Posterior cingulate gyrus (tissue), 11 donors: ENCODE measurements at places on chromosomes 11 and 22.

DNA sequence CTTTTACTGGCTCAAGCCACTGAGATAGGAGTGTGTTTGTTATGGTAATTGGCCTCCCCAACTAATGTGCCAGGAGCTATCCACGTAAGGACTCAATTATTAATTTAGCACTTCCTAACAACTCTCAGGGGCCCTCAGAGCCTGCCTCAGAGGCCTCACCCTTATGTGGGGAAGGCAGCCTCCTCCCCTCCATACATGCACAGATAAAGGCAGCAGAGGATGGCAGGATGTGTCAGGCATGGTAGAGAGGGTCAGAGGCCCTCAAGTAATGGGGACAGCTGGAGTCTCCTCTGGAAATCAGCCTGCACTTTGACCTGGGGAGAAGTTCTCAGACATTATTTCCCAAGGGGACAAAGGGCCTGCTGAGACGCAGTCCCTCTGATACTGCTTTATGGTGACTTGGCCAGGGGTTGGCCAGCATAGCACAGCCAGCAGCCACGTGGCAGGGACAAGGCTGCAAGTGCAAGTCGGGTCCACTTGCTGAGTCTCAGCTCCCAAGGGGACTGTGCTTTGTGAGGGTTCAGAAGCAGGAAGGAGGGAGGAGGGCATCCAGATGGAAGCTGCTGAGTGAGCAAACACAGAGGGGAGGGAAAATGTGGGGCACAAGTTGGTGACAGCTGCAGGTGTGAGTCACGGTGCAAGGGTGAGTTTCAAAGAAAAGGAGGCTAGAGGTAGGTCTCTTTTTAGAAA, 17.0 kb downstream of the MOGAT2 start:
- DNase-seq, result no peak

GRCh38 chr11:129117595-129118350, 74.4 kb downstream of the ARHGAP32 start:
- peak; percentile 86 for DNase-seq

DNA sequence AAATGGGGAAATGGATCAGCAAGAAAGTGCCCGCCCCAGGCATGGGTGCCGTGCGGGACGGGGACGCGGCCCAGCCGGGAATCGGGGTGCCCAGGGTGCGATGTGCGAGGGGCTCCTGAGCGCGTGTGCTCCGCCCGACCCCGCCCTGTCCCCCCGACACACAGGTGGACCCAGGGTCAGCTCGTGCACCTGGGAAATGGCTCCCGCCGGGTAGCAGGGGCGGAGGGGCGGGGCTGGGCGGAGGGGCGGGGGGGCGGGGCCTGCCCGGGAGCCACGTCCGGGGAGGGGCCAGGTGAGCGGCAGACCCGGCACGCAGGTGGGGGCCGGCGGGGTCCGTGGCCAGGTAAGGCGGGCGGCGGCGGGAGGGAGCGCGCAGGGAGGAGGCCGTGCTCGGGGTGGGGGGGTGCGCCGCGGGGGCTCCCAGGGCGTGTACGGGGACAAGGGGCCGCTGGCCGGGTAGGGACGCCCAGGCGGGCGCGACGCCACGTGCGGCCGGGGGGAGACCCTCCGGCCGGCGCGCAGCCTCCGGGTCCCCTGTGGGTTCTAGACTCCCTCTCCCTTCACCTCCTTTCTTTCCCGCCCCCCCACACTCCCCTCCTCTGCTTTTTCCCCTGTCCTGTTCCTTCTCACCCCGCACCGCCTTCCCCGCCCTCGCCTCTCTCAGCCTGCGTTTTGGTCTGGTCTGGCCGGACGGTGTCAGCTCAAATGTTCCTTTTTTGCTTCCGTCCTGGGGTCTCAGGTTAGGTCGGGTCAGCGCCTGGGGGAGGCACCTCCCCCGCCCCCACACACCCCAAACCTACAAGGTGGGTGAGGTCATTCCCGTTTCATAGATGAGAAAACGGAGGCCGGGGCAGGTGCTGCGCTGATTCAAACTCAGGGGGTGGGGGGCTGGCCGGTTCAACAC, at the start of gene ARHGAP8:
TSS of gene ARHGAP8 (plus strand) at position 291 of the 904 bp plus-strand sequence. CDS start 33,953 bp downstream, outside the sequence.
- peak; percentile 1 for DNase-seq

GRCh38 chr11:1352696-1353382, 36.9 kb upstream of the BRSK2 start:
- no peak for DNase-seq

- DNase-seq, result no peak
These were observed 13.3 kb downstream of the CHST1 start for GRCh38 chr11:45651841-45652749.

GRCh38 chr11:123801765-123802164, 4.4 kb downstream of the OR6M1 start:
- DNase-seq, result no peak

DNA sequence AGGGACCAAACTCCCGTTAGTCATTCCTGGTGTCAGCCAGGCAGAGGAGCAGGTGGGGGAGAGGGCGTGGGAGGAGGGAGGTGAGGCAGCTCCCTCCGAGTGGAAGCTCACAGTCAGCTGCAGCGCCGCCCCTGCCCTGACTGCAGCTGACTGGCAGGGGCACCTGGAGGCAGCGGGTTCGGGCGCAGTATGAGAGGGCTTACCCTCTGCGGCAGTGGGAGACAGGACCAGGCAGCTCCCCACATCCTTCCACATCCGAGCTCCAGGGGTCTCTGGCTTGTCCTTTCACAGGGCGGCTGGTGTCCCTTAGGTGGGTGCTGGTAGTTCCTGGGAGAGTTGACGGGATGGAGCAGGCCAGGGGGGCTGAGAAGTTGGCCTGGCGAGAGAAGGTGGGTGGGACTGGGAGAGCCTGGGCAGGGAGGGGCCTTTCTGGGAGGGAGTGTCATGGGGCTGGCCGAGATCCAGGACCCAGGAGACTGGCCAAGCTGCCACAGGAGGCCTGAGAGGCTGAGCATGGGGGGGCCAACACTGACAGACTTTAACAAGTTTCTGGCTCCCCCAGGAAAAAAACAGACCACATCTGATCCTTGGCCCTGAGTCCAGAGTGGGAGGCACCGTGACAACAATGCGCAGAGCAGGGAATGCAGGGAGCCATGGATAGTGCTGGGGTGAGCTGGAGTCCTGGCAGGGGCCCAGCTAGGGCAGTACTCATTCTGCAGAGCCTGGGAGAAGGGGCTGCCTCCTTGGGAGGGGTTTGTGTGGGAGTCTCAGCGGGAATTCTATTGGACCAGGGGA, 4.9 kb downstream of the ADORA2A start:
- DNase-seq, result peak; percentile 80

DNA sequence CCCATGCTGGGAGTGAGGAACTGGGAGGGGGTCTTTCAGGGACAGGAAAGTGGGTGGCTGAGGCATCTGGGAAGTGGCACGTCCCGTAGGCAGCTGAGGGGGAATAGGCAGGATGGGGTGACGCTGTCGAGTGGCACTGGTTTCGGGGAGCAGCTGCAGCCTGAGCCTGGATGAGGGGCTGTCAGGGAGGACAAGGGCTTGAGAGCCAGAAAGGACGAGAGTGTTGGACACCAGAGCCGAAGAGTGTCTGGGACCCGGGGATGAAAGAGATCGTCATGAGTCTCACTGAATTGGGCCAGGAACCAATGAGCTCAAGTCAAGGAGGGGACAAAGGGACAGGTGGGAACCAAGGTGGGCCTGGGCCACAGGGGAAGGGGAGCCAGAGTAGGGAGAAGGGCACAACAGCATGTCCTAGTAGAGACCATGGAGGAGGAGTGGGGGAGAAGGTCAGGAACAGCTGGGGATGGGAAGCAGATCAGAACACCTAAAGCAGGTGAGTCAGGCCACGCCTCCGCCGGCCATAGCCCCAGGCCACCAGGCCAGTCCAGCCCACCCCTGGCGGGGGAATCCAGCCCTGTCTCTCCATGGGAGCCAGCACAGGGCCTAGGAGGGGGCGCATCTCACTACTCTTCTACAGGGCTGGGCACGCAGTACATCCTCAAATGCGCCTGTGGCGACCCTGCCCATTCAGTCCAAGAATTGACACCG, 4.2 kb downstream of the RAB3IL1 start:
- no peak for DNase-seq

- no peak for DNase-seq
These were observed 29.4 kb upstream of the CTSD start for GRCh38 chr11:1793081-1793480.

DNA sequence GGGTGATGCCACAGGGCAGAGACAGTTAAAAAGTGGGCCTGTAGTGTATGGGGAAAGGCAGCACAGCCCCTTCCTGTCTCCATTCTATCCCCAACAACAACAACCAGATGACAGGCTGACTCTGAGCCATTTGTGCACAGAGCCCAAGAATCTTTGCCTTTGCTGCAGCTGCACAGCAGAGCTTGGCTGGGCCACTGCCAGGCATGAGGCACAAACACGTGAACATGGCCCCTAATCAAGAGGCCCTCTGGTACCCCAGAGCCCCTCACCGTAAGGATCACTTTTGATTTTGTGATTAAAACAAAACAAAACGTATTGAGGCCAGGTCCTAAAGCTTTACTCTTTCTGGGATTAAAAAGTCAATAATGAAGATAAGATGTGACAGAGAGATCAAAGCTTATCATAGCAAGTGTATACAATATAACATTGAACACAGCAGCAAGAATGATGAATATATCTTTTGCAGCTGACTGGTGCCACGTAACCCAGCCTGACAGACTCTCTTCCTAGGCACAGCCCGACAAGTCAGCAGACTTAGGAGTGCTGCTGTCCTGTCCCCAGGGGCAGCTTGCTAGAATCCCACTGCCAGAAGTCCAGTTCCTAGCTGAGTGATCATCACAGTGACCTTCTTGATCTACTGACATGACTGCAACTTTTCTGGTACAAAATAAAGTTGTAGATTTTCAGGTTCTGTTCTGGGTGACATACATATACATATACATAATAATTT, 117.8 kb downstream of the SERGEF start:
- peak; percentile 57 for DNase-seq

- DNase-seq, result no peak
These were observed 91.5 kb upstream of the SESN3 start for GRCh38 chr11:95322539-95322938.

GRCh38 chr11:313304-313786, 495 bp upstream of the IFITM1 start:
- no peak for DNase-seq

GRCh38 chr22:46178755-46179505, 28.6 kb downstream of the PPARA start:
- no peak for DNase-seq

DNA sequence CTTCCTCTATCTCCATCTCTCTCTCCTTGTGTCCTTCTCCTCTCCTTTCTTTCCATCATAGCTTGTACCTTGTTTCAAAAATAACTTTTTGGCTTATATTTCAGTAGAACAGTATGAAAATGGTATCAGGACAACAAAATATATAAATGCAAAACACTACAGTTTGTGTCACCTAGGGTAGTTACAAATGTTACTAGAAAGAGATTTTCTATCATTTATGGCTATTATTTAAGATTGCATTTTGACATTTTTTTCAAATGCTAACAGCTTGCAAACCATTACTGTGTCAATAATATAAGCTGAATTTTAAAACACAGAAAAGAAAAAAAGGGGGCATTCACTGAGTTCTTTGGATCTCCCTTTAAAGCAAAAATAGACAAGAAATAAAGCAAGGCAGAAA, 392.3 kb upstream of the LRRC4C start:
- no peak for DNase-seq

DNA sequence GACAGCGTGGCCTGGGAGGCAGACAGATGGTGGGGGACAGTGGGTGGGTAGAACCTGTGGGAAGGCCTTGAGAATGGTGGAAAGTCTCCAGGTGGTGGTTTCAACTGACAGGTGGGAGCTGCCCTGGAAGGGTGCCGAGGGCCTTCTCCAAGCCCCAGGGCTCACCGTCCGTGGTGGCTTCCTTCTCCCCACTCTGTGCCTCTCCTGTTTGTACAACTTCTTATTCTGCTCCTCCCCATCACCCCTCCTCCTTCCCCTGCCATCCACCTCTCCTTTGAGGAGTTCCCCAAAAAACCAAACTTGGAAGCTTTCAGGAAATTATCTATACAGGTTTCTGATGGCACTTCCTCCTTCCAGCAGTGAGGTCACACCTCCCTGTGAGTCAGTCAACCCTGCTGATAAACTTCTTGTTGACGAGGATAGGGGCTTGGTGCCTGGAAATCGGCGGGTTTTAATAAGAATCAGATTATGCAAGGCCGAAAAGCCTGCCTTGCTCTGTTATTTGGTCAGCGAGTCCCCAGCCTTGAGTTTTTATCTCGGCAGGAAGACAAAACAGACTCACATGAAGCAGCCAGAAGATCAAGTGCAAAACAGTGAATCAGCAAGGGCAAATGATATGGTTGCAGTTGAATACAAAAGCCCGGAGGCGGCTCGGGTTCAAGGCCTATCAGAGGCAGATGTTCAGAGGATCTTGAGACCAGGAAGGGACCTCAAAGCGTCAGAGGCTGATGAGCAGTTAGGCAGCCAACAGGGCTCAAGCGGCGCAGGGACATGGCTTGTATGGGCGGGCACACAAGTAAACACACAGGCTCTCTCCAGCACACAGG, 9.5 kb upstream of the ST3GAL4 start:
- peak; percentile 77 for DNase-seq

DNA sequence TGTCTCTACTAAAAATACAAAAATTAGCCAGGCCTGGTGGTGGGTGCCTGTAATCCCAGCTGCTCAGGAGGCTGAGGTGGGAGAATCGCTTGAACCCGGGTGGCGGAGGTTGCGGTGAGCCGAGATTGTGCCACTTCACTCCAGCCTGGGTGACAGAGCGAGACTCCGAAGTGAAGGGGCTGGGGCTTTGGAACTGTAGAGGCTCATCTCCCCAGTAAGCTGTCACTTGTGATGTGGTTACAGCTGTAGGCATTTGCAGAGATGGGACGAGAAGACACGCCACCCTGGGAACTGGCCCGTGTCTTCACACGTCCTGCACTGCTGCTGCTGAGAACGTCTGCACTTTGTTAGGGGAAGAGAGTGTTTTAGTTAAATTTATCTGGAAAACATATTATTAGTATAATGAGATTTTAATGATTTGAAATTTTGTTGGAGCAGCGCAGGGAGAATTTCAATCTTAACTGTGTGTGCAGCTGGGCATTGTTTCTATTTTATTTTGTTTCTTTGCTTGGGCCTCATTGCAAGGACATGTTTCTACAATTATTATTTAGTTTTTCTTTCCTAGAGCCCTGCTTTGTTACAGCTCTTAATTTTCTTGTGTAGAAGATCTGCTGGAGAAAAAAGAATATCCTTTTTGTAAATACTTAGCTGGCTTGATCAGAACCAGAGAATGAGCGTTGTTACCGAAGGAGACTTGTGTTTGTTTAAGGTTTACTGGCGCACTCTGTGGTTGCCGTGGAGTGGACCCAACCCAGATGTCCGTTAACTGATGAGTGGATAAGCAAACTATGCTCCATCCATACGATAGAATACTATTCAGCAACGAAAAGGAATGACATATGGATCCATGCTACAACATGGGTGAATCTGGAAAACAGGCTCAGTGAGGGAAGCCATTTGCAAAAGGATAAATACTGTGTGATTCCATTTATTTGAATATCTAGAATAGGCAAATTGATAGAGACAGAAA, 18.4 kb downstream of the PARVB start:
- no peak for DNase-seq

GRCh38 chr22:19784384-19785175, 24.0 kb downstream of the TBX1 start:
- DNase-seq, result no peak

- DNase-seq, result no peak
These were observed 68.5 kb upstream of the CARD18 start for GRCh38 chr11:105208019-105208418.

GRCh38 chr11:20110908-20111669, 49.2 kb downstream of the DBX1 start:
- peak; percentile 79 for DNase-seq

GRCh38 chr22:25701056-25701780, 40.8 kb upstream of the MYO18B start:
- DNase-seq, result peak; percentile 79

GRCh38 chr11:61347916-61348461, 13.7 kb downstream of the CYB561A3 start:
- DNase-seq, result no peak
